T-helper 1 cell (primary cell): ENCODE measurements at places on chromosomes 16 and 17.

GRCh38 chr17:62819511-62820221 is 11.6 kb upstream of the MARCHF10 start:
- no peak for DNase-seq

- DNase-seq: no peak
These were observed 6.5 kb downstream of the EIF1 start for GRCh38 chr17:41695134-41695661.

- DNase-seq: peak; percentile 90
These were observed 13.7 kb upstream of the CNGB1 start for GRCh38 chr16:57984443-57985203.

DNA sequence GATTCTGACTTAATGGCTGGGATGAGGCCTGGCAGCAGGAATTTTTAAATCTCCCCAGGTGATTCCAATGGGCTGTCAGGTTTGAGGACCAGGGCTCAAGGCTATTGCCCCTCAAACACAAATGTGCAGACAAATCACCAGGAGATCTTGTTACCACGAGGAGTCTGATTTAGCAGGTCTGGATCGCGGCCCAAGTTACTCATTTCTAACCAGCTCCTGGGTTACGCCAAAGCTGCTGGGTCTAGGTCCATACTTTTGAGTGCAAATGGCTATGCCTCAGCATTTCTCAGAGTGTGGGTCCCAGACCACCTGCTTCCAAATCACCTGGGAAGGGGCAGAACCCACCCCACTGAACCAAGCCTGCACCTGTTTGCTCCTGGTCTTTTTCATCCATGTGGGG is 33.1 kb downstream of the CNGB1 start:
- no peak for DNase-seq

GRCh38 chr17:30000755-30001257 is 59.4 kb downstream of the EFCAB5 start:
- no peak for DNase-seq
